ENCODE measurements at places on chromosomes 5 and 9.

DNA sequence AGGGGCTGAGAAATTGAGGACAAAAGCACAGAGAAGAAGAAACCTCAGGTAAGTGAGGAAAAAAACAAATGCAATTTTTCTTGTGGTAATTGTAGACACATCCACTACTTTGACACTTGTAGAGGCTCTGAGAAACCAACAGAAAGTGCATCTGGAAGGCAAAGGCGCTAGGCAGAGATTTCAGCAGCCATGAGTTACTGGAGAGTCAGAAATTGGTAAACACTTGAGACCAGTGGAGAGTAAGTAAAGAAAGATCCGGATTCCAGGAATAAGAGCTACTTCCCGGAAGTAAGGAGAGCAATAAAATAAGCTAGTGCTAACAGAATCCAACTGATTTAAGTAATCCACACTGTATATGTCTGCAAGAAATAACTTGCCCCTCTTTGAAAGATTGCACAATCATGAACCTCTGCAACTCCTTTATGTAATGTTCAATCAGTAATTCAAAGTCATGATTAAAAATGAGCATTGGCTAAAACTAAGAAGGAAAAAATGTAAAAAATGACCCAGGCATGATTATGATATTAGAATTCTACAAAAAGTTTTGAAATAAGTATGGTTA is 382.1 kb downstream of the CDH18 start:
- no peak for DNase-seq

DNA sequence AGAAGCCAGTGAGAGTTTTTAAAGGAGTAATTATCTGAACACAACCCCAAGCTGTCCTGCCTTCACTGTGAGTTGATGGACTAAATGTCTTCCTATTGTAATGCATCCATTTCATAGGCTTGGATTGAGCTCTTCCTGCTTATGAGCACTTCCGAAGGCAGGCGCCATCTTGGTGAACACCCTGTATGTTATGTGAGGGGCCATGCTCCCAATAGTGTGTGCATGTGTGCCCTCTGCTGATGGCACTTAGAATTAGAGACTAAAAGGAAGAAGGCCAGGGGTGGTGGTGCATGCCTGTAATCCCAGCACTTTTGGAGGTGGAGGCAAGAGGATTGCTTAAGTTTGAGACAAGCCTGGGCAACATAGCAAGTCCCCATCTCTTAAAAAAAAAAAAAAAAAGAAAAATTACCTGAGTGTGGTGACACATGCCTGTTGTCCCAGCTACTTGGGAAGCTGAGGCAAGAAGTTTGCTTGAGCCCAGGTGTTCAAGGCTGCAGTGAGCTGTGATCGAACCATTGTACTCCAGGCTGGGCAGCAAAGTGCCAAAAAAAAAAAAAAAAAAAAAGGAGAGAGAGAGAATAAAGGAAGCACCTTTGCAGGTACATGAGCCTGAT is 65.0 kb downstream of the C9orf152 start:
- no peak for DNase-seq

GRCh38 chr9:124198331-124198730 is 59.4 kb upstream of the NEK6 start:
- DNase-seq = no peak

- DNase-seq = no peak
Measured at GRCh38 chr9:108903420-108904103, 30.4 kb downstream of the ELP1 start.

DNA sequence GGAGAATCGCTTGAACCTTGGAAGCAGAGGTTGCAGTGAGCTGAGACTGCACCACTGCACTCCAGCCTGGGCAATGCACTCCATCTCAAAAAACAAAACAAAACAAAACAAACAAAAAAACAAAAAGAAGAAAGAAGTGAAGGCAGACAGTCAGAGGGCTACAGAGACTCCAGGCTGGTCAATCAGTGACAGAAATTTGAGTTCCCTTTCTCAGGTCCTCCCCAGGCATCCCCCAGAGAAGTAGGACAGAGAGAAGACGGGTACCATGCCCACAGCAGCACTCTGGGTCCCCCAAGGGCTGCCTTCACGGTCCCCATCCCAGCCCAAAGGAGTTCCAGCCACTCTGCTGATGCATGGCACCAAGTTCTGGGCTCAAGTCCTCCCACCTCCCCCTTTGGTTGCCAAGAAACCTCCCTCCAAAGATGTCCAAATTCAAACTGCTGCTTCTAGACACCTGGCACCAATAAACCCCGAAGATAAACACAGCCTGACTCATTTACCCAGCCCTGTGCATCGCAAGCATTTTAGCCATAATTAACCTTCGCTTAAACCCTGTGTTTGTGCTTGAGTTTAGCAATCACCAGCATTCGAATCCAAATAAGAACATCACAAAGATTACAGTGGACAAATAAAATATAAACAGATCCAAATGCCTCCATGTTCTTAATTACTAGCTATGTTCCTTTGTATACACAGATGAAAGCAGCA is 24.0 kb downstream of the SEMA4D start:
- no peak for DNase-seq

DNA sequence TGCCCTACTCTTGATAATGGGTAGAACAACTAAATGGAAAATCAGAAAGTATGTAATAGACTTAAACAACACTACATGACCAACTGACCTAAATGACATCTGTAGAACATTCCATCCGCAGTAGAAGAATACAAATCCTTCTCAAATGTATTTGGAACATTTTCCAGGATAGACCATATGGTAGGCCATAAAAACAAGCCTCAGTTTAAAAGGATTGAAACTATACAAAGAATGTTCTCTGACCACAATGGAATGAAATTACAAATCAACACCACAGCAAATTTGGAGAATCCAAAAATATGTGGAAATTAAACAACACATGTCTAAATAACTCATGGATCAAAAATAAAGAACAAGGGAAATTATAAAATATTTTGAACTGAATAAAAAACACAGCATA is 189.2 kb downstream of the NDUFS4 start:
- DNase-seq = no peak

DNA sequence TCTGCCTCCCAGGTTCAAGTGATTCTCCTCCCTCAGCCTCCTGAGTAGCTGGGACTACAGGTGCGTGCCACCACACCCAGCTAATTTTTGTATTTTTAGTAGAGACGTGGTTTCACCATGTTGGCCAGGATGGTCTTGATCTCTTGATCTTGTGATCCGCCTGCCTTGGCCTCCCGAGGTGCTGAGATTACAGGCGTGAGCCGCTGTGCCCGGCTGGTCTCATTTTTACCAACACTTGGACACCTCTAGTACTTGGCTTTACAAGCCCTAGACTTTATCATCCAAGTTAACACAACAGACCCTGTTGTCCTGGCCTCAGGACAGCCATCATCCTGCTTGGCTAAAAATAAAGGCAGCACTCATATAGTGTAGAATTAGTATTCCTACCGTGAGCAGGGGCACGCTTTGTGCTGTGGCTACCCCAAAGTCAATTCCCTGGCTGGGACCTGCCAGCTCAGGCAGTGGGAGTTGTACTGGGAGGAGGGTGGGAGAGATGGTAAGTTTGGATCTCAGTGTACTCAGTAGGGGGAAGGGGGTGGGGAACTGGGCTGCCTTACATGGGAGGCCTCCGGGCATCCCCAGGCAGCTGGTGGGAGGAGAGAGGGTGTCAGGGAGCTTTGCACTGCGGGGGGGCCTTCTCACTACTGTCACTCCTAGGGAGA is 6.6 kb downstream of the PDZD2 start:
- DNase-seq = no peak

DNA sequence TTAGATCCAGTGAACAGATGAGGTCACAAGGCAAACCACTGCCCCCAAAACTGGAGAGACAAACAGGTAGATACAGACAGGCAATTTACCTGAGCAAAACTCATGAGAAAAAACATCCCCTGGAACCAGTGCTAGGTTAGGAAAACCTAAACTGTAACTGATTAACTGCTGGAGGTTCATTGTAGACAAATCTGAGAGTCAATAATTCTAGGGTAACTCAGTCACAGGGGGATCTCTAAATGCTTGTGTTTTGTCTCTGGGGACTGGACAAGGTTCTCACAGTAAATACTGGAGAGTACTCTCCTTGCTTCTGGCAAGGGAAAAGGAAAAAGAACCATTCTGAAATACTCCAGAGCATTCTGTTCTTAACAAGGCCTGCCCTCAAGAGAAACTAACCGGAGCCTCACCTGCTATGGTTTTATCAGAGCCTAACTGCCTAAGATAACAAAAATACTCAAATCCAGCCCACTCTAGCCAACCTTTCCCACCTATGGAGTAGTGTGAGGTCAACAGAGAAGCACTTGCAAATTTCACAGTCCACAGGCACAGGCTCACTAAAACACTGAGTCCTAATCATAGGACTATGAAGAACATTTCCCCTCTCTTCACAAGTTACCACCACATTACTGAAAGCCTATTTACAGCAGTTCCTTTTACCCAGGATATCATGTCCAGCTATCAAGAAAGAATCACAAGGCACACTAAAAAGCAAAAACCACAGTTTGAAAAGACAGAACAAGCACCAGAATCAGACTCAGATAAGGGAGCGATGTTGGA is 139.9 kb upstream of the ACOT12 start:
- no peak for DNase-seq

DNA sequence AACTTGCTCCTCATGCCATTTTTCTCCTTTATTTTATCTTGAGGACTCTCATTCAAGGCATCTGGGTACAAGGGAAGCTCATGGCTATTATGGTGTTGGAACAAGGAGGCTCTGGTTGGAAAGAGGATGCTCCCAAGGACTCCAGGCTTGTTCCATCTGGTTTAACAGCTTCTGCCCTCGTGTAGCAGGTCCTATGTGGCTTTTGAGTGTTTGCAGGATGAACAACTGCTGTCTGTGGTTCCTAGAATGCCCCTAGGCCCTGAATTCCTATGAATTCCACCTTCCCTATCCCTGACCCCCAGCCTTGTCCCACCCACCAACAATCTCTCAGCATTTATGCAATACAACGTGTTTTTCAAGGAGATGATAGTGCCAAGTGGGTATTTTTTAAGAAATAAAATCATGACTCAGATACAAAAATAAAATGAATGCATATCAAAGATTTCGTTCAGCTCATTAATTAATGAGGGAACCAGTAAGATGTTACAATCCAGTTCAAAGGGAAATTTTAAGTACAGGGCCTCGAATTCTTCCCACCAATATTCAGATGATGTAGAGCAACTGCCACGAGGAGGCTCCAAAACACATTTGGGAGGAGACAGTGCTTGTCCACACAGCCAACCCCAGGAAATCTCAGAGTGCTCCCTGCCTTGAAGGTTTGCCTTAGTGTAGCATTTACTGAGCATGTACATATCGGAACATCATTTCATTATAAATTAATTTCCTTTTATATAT is 182.0 kb downstream of the MUSK start:
- DNase-seq = no peak

GRCh38 chr9:97324954-97325353 is 17.5 kb downstream of the CCDC180 start:
- DNase-seq = no peak

GRCh38 chr5:72183101-72183520 is 75.8 kb downstream of the MAP1B start:
- no peak for DNase-seq

- no peak for DNase-seq
Measured at GRCh38 chr9:83794051-83794450, 23.5 kb downstream of the GKAP1 start.

DNA sequence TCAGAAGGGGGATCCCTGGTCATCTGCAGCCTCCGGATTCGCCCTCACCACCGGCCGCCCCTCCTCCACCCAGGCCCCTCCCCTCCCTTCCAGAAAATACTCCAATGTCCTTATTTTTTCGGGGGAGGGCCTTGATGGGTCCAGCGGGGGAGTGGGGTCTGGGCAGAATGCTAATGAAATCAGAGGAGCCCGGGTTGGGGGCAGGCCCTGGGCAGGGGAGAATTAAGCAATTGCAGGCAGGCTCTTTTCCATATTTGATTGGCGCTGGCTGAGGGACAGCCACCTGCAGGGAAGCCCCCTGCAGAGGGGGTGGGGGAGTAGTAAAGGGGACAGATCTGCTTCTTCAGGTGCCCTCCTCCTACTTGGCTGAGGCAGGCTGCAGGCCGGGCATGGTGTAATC is 21.3 kb downstream of the PRRX2 start:
- no peak for DNase-seq

GRCh38 chr5:150189728-150190502 is at the start of gene SLC6A7:
SLC6A7 (plus strand) TSS chr5:150190062; CDS start chr5:150190328, 266 bp downstream.
- no peak for DNase-seq

GRCh38 chr9:72623156-72623555 is 101.7 kb downstream of the TMC1 start:
- DNase-seq = no peak

DNA sequence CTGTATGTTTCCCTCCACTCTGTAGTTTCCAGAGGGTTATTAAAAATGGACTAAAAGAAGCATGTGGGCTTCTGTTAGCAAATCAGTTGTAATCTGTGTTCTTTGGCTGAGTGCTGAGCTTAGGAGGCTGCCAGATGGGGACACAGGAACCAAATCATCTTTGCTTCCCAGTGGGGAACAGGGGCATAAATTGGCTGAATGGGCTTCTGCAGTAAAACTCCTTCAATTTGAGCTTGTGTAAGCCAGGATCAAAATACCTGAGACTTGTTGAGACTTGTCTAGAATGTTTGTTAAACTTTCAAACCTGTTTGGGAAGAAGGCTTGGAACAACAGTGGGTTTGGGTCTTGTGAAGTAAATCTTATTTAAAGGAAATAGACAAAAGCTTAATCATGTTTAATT is 32.2 kb upstream of the TNFAIP8 start:
- no peak for DNase-seq

DNA sequence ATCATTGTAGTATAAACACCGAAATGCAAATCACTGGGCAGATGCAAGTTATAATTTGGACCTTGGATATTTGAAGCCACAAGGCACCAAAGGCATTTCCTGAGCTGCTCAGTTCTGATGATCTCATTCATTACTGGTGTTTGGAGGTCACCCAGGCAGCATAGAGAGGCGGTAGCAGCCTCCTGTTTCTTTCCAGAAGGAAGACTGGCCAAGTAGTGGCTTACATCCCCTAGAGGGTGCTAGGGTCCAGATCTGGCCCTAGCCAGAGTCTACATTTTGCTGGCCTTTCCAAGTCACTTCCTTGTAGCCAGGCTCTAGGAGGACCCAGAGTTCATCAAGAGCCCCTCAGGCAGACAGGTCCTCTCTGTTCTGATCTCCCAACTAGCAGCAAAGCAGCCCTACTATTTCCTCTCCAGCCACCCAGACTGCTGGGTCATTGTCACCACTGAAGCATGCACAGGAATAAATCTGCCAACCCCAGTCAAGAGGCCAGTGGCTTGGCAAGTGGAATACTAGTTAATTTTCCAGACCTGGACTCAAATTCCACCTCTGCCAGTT is 33.4 kb upstream of the TTC1 start:
- DNase-seq = no peak

Measured in GM18507 (cell line).